ENCODE measurements at places on chromosomes 3 and 15.
A peak's percentile ranks its signal among the peaks of the same experiment; 100 is the strongest.

GRCh38 chr3:36776436-36776835, 12.1 kb upstream of the DCLK3 start:
- DNase-seq, result no peak

DNA sequence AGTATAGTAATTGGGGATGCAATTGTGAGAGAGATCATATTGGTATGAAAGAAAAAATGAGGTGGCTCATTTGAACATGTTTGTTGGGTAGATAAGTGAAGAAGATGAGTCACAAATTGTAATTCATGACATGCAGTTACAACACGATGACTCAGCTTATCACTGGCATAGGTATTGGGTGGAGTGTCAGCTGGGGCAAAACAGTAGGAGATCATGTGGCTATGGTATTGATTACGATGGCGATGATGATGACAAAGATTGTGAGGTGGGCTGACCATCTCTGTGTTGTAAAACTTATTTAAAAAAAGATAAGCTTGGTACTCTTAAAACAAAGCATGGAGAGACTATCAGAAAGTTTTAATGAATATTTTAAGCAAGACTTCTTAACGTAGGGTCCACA, 11.6 kb upstream of the DPH6 start:
- DNase-seq, result no peak

DNA sequence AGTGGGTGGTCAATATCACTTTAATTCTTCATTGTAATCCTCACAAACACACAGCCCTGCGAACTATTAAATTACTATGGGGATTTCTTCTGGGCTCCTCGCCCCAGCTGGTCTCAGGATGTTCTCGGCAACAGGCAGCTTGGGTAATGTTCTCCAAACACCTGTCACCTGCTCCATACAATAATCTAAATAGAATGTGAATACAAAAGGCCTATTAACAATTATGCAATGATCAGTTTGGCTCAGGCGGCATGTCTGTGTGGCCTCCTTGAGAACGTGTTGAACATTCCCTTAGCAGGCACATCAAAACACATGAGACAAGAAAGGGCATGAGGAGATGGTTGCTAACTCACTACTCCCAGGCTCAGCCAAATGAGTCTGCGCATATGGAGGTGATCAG, 158.6 kb upstream of the KBTBD8 start:
- DNase-seq, result no peak

- no peak for DNase-seq
Measured at GRCh38 chr3:145692751-145693150, 468.2 kb downstream of the PLOD2 start.

DNA sequence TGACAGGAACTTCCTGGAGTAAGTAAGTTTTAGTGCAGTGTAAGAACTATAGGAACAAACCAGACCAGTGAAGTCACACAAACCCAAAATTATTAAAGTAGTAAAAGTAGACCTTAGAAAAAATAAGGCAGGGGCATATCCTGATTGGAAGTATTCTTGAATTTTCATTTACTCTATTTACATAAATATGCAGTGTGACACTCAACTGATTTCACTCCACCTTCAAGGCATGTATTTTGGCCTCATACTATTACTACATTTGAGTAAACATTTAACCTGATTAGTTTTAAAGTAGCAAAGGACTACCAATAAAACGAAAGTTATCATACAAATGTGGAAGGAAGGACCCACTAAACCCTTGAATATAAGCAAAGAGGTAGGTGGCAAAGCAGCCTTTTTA, 22.8 kb downstream of the TRNT1 start:
- DNase-seq, result no peak

GRCh38 chr3:169430707-169431404, 232.7 kb downstream of the MECOM start:
- DNase-seq, result peak; percentile 10

DNA sequence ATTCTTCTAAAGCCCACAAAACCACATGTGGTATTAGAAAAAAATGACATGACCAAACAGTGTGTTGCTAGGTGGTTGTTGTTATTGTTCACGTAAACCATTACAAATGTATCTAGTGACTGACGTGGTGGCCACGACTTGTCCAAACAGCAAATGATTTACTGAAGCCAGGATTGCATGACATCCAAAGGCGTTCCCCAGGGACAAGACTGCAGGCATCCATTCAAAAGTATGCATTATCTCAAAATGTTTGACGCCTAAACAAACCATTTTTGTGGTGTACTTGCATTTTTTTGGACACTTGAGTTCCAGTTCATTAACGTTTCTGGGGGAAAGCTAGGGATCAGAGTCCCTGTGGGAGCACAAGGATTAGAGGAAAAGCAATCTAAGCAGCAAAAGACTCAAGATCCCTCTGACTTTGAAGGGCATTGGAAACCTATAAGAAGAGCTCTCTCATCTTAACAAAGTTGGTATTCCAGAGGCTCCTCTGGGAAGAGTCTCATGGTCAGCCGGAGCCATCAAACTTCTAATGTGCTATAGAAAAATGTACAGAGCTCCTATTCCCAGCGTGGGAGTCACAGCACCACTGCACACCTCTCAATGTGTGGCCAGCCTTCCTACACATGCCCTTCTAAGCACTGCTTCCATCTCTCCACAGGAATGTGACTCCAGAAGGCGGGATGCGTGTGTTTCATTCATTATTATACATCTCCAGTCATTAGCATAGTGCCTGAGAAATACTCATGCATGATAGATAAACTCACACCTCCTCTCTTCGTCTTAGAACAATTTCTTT, 62.9 kb downstream of the FBN1 start:
- DNase-seq, result no peak

GRCh38 chr3:29618395-29619282, 337.8 kb downstream of the RBMS3 start:
- no peak for DNase-seq

DNA sequence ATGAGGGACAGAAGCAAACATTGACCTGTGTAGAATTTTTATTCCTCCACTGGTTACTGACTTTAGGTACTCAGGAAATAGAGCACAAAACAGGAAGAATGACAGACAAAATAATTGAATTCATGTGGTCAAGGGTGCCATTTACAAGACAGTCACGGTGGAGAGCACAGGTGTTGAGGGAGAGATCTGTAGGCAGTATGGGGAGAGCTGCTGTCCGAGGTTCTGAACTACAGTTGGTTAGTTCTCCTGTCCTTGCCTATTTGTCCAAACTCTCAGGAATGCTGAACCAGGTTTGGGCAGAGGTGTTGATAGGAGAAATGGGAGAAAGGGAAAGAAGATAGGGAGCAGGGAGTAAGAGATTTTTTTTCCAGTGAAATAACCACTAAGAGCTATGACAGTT, 178.5 kb upstream of the ZBTB20 start:
- peak; percentile 19 for DNase-seq

GRCh38 chr3:118782755-118783202, 251.9 kb downstream of the IGSF11 start:
- no peak for DNase-seq

DNA sequence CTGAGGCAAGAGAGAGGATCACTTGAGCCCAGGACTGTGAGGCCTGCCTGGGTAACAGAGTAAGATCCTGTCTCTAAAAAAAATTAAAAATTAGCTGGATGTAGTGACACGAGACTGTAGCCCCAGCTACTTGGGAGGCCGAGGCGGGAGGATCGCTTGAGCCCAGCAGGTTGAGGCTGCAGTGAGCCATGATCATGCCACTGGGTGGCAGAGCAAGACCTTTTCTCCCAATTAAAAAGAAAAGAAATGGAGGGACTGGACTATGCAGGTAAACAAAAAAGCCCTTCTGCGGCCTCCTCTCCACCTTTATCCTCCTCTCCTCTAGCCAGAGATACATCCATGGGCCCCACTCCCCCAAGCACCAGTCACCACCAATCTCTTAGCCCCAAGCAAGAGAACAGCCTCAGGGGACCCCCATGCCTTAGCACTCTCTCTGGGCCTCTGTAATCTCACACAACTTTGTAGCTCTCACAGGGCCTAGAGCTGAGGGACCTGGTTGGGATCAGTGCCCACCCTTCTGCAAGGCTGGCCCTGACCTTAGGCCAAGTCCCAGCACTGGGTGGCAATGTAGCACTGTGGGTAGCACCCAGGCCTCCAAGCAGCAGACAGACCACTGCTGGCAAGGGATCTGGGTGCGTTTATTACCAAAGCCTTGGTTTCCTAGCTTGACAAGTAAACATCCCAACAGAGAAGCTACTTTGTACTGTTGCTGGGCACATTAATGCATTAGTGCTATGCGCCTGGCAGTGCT, 43.4 kb downstream of the FAM174B start:
- no peak for DNase-seq

DNA sequence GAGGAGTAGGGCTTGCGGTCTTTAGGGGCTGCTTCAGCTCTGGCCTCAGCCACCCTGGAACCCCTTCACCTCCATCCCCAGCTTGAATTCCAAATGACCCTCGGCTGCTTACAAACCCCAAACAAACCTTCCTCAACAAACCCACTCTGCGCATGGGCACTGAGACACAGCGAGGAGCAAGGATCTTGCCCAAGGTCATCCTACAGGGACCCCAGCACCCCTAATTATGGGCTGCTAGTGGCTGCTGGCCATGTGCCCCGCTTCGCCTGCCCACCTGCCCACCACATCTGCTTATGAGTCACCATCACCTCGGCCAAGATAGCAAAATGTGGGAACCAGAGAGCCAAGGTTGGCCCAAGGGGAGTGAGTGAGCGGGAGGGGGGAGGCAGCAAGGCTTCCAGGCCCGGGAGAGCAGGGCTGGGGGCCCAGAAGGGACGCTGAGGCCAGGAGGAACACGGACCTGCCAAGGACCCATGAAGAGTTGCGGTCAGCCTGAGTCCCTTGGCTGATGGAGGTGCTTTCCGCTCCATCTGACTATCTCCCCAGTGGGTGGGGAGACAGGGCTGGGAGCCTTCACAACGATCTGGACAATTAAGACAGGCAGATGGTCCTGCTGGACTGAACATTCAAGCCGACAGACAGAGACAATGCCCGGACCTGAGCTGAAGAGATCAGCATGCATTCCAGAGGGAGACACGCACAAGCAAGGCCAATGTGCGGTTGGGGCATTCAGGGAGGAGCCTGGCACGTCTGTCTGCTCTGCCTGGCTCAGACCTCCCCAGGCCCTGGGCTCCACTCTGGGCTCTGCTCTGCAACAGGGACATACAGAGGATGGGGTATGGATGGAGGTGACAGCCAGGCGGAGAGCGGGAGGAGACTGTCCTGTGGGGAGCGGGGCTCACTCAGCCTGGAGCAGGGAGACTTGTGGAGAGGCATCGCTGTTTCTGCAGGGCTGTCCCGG, 10.8 kb upstream of the GRIP2 start:
- DNase-seq, result no peak

- no peak for DNase-seq
Measured at GRCh38 chr3:129536374-129536667, 6.7 kb upstream of the H1-8 start.

- no peak for DNase-seq
Measured at GRCh38 chr3:11616551-11616950, 27.2 kb downstream of the VGLL4 start.

- DNase-seq, result no peak
Measured at GRCh38 chr15:42784705-42785104, 47.8 kb upstream of the CDAN1 start.

- DNase-seq, result no peak
Measured at GRCh38 chr15:25715536-25716413, 147.4 kb downstream of the ATP10A start.

DNA sequence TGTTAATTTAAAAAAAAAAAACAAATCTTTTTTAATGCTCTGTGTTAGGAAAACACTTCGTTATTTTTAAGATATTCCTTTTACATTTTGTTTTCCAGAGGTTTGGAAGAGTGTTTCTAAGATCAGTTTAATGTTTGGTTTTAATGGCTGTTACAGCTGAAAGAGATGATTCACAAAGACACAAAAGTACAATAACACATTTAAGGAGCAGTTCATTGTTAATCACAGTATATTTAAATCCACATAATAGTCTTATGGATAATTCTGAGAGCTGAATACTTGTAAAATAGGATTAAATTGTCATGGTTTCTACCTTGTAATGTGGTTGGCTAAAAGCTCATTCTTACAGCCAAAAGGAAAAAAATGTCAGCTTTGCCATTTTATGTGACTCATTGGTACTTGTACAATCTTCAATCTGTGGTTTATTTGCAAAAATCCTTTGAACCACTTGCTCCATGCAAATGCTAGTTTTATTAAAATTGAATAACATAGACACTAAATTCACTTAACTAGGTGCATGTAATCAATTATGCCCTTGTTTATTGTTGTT, 426.4 kb downstream of the NLGN1 start:
- no peak for DNase-seq

- DNase-seq, result no peak
Measured at GRCh38 chr3:113291572-113291971, 80.2 kb downstream of the BOC start.
